ENCODE measurements at places on chromosomes 11 and 22. TPM values are rescaled to one million over a fixed set of nuclear protein-coding genes. Genes with fewer than 3 reads are reported as not detected.

KIRREL3 gene
- total RNA-seq: not detected

OR51B4 gene
- total RNA-seq: 0.42 TPM

ANO1 gene
- 2.4 TPM for total RNA-seq

FGF3 gene
- not detected for total RNA-seq

APOBEC3H gene
- total RNA-seq: not detected

GRCh38 chr11:72673943-72674828 lies at the start of gene PDE2A:
Gene PDE2A (minus strand): TSS chr11:72674422. CDS start chr11:72674207, 215 bp downstream.
- no peak for DNase-seq

DNA sequence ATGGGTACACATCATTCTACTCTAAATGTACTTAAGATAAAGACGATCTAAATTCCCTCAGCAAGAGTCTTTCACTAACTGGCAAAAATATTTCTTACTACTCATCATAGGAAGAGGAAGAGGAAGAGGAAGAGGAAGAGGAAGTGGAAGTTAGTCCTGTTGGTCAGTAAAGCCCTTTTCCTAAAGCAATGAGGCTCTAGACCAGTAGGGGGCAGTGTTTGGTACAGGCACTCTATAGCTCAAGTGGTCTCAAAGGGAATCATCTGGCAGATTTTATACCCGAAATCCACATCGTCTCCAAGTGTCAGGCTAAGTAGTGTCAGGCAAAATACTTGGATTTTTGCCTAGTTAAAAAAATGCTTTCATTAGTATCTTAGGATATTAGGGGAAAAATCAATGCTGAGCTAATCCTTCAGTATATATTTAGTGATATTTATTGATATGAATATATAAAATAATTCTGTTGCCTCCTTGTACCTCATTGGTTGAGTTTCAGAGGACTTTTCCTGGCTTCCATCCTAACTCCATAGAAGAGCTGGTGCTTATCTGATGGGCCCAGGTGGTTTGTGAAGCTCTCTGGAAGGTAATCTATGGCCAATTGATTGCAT lies 7.7 kb downstream of the BLID start:
- peak; percentile 52 for DNase-seq

- DNase-seq: no peak
Observed at GRCh38 chr22:36439481-36440271, 41.8 kb downstream of the TXN2 start.

DNA sequence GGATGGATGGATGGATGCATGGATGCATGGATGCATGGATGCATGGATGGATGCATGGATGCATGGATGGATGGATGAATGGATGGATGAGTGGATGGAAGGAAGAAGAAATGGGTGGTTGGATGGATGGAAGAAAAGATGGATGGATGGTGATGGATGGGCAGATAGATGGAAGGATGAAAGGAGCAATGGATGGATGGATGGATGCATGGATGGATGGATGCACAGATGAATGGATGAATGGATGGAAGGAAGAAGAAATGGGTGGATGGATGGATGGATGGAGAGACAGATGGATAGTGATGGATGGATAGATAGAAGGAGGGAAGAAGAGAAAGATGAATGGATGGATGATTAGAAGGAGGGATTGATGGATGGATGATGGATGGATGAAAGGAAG lies 30.2 kb upstream of the LINC01488 start:
- DNase-seq: no peak

DNA sequence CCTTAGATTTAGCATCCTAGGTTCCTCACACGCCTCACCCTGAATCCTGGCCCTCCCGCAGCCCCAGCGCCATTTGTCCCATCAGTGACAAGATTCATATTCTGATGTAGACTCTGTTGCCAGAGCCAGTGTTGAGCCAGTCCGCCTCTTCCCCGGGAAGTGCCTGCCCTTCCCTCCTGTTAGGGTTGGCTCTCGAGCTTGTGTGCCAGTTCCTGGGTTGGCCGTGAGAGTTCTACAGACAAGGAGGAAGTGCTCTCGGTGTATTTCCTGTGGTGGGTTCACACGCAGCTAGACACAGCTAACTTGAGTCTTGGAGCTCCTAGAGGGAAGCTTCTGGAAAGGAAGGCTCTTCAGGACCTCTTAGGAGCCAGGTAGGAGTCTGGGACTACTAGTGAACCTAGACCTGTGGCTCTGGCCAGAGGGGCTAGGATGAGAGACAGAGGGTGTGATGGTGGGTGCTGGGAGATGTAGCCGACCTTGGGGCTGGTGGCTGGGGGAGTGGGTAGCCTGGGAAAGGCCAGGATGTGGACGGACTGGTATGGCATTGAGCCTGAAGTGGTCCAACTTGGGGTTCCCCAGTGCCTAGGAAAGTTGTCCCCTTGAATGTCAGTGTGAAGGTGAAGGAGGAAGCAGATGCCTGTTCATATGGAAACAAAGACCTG lies at the start of gene IL18BP:
IL18BP (plus strand) TSS at position 261 of the 662 bp plus-strand sequence. CDS start 1,076 bp downstream, outside the sequence.
- no peak for DNase-seq

DNA sequence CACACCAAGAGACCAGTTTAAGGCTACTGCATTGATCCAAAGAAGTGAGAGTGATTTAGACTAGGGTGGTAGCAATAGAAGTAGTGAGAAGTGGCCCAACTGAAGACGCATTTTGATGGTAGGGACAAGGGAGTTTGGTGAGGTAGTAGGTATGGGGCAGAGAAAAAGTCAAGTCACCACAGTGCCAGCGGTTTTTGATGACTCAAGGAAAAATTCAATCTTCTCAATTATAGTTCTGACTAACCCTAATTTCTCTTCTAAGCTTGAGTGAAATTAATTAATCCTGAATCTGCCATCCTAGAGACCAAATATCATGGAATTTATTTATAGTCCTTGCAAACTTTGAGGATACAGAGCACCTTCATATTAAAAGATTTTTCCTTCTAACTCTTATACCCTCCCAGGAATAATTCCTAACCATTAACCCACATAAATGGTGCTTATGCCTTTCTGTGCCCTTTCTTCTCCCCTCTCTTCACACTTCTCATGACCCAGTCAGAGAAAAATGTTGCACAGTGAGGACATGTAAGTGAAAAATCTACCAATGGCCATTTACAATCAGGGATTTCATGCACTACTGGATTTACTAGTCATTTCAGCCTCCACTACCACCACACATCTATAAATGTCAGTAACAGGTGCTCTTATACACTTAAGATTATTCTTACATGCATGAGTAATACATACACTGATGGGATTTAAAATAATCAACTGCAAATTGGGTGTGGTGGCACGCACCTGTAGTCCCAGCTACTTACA lies 45.9 kb upstream of the ARHGAP32 start:
- DNase-seq: no peak

DNA sequence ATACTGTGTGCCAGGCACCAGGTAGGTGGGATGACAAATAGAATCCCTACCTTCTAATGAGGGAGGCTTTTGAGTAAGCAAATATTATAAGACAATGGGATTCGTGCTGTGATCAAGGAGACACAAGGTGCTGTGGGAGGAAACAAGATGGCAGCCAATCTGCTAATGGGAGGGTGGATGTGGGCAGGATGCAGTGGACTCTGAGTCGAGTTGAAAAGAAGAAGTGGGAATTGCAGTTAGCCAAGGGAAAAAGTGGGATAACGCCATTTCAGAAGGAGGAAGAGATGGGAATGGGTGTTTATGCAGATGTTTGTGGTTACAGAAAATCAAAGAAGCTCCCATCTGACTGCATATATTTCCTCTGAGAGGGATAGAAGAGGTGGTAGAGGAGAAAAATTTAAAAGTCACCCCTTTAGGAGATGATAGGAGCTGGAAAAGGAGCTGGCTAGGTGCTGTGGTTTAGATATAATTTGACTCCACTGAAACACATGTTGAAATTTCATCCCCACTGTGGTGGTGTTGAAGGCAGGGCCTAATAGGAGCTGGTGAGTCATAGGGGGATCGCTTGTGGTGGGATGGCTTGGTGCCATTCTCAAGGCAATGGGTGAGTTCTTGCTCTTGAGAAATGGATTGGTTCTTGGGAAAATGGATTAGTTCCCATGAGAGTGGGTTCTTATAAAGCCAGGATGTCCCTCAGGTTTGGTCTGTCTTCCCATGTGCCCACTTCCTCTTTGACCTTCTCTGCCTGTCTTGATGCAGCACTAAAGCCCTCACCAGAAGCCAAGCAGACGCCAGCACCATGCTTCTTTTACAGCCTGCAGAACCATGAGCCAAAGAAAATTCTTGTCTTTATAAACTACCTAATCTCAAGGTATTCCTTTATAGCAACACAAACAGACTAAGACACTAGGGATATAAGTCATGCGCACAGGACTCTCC lies 30.0 kb upstream of the POU2AF1 start:
- no peak for DNase-seq

DNA sequence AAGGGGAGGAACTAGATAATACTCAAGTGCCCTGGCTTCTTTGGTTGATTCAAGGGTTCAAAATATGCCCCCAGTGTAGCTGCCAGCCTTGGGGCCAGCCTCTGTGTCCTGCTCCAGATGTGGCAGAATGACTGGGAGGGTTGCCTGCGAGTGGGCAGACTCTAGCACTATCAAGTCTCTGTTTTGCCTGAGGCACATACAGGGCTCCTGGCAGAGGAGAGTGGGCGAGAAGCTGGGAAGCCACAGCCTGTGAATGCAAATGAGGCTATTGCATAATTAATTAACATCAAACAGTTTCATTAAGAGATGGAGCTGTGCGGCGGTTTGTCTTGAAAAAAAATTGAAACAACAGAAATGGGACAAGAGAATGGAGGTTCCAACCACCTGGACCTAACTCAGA lies 50.8 kb downstream of the BUD13 start:
- DNase-seq: no peak

DNA sequence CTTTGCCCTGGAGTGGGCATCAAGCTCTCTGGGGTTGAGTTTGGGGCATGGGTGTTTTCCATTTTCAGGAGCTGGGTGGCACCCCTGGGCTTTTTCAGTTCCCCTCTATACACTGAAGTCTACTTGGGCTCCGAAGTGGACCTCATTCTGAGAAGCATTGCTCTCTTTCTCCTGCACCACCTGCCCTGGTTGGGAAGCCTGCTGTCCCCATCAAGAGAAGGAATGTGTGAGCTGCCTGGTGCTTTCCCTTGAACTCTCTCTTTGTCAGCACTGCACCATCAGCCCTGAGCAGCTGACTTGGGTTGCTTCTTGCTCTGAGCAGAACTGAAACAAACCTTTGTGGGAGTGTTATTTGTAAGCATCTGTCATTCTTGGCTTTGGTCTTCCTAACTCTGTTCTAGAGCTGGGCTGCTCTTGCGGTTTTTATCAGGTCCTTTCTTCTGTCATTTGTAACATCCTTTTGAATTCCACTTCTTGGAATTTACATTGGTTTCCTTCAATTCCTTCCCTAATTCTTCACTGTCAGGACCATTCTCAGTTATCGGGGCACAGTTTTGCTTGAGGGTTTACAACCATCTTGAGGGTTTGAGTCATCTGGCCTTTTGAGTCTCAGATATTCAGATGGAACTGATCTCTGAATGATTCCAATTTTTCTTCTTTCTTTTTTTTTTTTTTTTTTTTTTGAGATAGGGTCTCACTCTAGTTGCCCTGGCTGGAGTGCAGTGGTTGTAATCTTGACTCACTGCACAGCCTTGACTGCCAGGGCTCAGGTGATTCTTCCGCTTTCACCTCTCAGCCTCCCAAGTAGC lies 20.5 kb downstream of the UBE2L3 start:
- DNase-seq: no peak

- DNase-seq: no peak
Observed at GRCh38 chr22:28873183-28873963, 10.0 kb upstream of the ZNRF3 start.

- peak; percentile 91 for DNase-seq
Observed at GRCh38 chr11:75204685-75205563, 35.6 kb upstream of the TPBGL start.

DNA sequence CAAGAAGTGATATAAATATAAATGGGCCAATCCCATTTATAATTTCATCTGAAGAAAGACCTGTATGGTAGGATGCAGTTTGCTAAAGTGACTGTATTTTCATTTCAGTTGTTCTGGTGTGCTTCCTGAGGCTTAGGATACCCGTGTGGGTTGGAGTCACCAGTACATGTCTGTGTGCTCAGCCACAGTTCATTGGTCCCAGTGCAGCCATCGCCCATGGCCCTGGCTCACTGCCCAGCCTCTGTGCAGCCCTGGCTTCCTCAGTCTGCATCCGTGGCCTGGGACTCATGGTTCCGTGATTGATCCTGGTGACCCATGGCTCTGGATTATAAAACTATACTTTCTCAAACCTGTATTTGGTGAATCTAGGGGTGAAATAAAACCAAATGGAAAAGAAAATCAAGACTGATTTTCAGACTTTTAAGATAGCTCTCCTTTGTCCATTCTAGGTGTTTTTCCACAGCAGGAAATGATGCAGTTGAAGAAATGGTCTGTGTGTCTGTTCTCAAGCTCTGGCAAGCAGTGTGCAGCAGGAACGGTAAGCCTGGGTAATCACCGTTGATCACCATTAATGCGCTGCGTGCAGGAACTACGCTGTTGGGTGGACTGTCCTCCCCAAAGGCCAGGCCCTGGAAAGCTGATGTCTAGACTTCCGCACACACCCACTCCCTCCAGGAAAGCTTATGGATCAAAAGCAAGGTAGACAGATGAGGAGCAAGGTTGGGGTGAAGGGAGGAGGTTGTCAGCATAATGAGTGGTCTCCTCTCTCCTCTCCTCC lies 27.2 kb downstream of the TTC12 start:
- DNase-seq: no peak

- DNase-seq: no peak
Observed at GRCh38 chr11:19327280-19327679, 86.5 kb upstream of the E2F8 start.

All from tibial nerve (tissue), 4 donors.